Pons (tissue), 1 donor: ENCODE measurements at places on chromosomes 1 and 21.

GRCh38 chr1:211986628-211987254 is 48.6 kb downstream of the INTS7 start:
- no peak for DNase-seq

GRCh38 chr1:233357595-233358397 is 30.3 kb downstream of the MAP3K21 start:
- no peak for DNase-seq

DNA sequence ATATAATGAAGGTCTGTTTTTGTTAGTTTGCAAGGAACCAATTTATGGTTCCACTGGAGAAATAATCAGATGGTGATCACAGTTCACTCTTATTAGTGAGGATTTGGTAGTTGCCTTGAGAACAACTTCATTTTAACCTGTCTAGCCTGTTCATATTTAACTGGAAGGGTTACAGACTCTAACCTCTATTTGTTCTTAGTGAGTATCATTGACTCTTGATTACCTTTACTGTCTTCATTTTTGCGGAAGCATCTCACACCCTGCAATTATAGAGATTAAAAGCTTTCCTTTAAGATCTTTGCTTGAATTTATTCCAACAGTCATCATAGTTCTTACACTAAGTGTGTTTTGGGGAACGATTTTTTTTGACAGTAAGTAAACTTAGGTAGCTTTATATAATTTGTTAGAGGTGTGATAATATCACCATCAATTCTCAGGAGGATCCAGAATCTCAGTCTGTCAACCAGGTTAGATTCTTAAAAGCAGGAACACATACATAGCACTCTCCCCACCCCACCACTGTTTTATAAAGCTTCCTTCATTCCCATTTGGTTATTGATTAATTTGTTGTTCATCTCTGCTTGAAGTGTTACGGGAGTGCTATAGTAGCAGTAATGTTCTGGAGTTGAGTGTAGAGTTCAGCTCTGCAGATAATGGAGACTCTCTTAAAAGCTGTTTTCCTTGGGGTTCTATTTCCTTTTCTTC is 30.1 kb downstream of the B3GALT2 start:
- no peak for DNase-seq

DNA sequence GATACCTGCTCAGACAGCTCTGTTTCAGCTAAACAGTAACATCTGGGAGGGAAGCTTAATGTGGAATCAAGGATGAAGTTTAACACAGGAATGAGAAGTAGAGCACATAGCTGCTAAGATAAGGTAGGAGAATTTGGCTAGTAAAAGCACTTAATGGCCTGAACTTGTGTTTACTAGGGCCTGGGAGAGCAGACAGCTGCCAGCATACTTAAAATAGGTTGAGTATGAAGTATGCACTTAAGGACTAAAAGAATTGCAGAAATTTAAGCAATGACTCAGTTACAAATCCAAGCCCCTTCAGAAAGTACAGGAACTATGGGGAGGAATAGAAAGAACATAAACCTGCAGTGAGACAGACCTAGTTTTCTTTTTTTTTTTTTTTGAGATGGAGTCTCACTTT is 53.0 kb downstream of the BACH1 start:
- DNase-seq, result no peak

DNA sequence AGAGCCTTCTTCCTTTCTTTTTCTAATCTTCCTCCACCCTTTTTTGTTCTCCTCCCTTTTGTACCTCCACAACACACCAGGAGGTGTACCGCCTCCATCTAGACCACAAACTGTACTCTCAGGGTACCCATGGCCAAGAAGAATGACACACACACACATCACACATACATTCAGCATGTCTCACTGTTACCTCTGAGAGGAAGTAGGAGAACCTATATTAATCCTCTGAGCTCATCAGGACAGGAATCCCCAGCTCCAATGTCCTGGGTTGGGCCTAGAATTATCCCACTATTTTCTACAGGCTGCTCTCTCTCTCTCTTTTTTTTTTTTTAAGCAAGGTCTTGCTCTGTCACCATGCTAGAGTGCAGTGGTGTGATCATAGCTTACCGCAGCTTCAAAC is 36.7 kb downstream of the ATP2B4 start:
- no peak for DNase-seq

DNA sequence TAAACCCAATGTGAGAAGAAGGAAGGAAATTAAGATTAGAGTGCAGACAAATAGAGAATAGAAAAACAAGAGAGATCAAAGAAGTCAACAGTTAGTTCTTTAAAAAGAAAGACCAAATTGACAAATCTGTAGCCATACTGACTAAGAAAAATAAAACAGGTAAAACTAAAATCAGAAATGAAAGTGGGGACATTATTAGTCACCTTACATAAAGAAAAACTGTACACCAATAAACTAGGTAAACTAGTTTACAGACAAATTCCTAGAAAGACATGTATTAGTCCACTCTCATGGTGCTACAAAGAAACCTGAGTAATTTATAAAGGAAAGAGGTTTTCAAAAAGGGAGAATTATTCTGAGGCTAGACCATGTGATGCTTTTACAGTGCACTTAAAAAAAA is 22.3 kb downstream of the BLZF1 start:
- DNase-seq, result no peak

DNA sequence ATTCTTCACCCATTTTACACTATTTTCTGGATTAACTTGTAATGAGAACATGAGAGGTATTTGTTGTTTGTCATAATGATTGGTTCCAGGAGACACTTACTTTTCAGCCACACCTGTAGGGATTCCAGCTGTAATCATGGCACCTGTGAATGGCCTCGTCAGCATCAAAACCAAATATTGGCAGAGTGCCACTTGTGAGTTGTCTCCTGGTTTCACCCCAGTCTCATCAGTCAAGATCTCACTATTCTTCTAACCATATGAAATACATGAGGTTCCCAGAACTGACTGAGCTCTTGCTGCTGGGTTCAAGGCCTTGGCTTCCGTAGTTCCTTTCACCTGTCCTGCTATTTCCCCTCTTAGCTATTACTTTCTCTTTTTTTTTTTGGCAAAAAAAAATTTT is 246.6 kb upstream of the ADGRL2 start:
- no peak for DNase-seq
